Activated CD4-positive, CD25-positive, alpha-beta regulatory T cell treated with anti-CD3 and anti-CD28 coated beads, Interleukin-2, amount 50 U/mL, for 24 hours (primary cell): ENCODE measurements at places on chromosomes 7 and 10.

DNA sequence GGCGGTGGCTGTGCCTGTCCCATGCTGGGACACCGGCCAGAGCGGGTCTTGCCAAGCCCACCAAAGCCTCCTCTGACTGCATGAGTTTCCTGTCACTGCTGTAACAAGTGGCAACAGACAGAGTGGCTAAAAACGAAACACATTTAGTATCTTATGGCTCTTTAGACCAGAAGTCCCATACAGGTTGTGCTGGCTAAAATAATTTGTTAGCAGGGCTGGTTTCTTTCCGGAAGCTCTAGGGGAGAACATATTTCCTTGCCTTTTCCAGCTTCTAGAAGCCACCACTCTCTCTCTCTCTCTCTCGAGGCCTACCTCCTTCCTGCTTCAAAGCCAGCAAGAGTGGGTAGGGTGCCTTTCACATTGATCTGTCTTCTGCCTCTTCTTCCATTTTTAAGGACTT lies 171.6 kb upstream of the PLPP4 start:
- no peak for ATAC-seq

- no peak for ATAC-seq
Observed at GRCh38 chr7:295155-296154, 5.5 kb downstream of the FOXL3 start.

DNA sequence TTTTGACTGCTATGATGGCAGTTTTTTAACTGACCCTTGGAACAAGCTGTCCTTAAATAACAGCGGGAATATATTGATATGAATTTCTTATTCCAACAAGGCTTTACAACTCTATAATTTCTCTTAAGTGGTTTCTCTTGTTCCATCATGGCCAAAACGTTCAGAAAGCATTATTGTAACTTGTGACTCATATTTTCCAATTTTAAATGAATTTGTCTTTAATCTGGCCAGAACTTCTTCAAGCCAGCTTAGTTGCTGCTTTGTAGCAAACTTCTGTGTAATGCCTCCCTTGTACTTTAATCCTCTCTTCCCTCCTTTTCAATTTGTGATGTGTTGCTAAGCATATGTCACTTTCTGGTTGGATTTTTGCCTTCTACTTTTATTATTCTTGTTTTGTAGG lies 271.9 kb downstream of the KIF20B start:
- no peak for ATAC-seq

GRCh38 chr10:52440612-52441285 lies 126.7 kb downstream of the DKK1 start:
- no peak for ATAC-seq

GRCh38 chr10:108970016-108970415 lies 953.3 kb downstream of the XPNPEP1 start:
- no peak for ATAC-seq

GRCh38 chr10:129396021-129396722 lies 70.9 kb upstream of the MGMT start:
- no peak for ATAC-seq

DNA sequence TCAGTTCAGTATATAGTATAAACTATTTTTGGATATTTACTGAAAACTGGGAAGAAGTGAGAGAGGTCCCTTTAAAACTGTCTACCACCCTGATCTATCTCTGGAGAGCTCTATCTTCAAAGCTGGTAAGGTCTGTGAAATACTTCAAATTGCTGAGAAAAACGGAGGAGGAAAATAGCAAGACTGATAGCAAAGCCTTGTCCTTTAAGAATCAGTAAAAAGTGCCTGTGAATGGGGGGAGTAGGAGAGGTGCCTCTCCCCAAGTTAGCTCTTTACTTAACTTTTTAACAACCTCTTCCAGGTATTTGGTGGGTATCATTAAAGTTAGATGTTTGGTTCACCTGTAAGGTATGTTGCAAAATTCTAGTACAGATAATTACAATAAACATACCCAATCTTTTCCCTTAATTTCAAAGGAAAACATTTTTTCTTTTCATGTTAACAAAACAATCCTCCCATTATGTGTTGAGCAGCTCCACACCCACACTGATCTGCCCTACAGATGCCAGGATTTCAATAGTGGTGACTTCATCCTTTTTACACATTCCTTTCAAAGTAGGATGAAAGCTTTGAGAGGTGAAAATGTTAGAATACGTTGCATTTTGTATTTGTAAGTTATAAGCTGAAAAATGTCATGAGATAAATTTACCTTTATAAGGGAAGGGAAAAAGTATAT lies 149.2 kb downstream of the CRPPA start:
- no peak for ATAC-seq

DNA sequence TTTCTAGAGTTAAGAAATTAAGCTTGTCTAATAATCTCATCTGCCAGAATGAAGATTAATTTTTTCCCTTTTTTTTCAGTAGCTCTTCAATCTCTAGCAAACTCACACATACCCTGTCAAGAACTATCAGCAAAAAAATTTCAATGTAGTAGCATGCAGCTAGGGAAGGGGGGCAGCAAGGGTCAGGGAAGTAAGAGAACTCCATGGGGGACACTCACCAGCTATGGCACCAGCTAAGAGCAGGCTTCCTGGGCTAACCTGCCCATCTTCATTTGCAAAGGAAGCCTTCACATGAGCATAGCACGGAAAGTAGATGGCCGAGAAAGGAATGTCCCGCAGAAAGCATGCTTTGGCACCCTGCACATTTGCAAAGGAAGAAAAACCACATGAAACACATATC lies 190.4 kb downstream of the SLC25A13 start:
- ATAC-seq = no peak

- peak; percentile 49 for ATAC-seq
Observed at GRCh38 chr7:77199013-77199966, at the start of gene FGL2. TSS of gene FGL2 (minus strand) at chr7:77199819. CDS start at chr7:77199793, 26 bp downstream.

DNA sequence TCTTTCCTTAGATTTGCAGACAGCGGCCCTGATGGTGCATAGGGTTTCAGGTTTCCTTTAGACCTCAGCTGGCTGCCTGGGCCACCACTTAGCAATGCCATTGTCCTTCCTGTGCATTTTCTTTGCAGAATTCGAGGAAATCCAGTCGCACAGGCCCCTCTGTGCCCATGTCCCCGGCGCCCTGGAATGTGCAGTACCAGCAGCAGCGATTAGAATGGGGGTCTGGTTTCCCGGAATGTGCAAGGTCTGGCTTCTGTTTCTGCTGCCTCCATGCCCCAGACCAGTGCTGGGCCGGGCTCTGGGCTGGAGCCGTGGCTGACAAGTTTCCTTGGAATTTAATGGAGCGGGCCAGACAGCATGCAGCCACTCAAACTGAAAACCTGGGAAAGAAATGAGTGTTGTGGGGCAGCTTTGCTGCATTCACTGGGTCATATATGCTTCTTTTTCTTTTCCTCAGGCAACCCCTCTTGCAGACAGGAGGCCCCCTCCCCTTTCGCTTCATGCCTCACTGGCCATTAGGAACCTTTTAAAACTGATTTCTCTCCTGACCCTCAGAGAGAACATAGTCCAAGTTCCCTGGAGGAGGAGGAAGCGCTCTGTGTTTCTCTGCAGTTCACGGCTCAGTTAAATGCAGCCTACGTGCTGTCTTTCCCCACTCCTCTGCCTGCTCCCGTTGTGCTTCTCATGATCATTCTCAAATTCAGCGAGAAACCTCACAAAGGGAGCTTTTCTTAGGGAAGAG lies 14.4 kb downstream of the HTRA1 start:
- ATAC-seq = no peak

- ATAC-seq = peak; percentile 59
Observed at GRCh38 chr10:96229568-96230030, 41.8 kb downstream of the BLNK start.

DNA sequence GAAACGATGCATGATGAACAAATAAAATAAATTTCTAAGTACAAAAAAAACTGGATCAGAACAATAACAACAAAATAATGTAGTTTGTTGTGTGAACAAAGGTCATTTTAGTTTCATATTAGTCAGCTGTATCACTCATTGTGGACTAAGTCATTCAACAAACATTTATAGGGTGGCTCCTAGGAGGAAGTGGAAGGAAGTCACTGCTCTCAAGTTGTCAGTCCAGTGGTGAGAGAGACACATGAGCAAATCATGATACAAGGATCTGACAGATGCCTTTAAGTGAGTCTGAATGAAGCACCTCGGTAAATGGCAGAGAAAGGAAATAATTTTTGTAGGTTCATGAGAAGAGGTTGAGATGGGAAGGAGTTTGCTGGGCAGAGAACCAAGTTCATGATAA lies 56.8 kb downstream of the EPDR1 start:
- ATAC-seq = no peak

- no peak for ATAC-seq
Observed at GRCh38 chr10:63922468-63923284, 401.5 kb downstream of the REEP3 start.

- no peak for ATAC-seq
Observed at GRCh38 chr10:71644307-71645180, 75.0 kb downstream of the C10orf105 start.

DNA sequence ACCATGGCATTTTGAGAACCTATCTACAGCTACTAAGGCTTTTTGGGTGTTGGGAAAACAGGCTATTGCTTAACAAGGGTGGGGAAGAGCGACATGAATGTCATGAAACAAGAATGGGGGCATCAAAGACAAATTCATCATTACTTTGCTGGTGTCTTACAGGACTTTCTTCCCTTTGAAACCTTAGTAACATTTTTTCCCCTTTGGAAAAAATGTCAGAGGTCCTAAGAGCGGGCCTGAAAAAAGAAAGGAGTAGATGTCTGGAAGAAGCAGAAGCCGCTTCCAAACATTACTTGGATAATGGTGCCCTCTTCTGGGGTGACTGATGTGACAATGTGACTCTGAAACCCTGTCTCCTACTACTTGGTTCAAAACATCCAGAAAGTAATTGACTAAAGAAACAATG lies 3.8 kb upstream of the DDX50 start:
- no peak for ATAC-seq

GRCh38 chr7:142833174-142834048 lies 21.5 kb upstream of the EPHB6 start:
- peak; percentile 51 for ATAC-seq

GRCh38 chr10:27884185-27884641 lies 114.7 kb downstream of the ODAD2 start:
- ATAC-seq = no peak

GRCh38 chr7:47405921-47406800 lies 175.8 kb downstream of the TNS3 start:
- no peak for ATAC-seq

- no peak for ATAC-seq
Observed at GRCh38 chr10:71842422-71842821, 8.6 kb downstream of the PSAP start.

- ATAC-seq = no peak
Observed at GRCh38 chr10:104774234-104774633, 133.1 kb downstream of the SORCS3 start.

GRCh38 chr7:98137826-98138151 lies 31.1 kb downstream of the LMTK2 start:
- peak; percentile 19 for ATAC-seq

DNA sequence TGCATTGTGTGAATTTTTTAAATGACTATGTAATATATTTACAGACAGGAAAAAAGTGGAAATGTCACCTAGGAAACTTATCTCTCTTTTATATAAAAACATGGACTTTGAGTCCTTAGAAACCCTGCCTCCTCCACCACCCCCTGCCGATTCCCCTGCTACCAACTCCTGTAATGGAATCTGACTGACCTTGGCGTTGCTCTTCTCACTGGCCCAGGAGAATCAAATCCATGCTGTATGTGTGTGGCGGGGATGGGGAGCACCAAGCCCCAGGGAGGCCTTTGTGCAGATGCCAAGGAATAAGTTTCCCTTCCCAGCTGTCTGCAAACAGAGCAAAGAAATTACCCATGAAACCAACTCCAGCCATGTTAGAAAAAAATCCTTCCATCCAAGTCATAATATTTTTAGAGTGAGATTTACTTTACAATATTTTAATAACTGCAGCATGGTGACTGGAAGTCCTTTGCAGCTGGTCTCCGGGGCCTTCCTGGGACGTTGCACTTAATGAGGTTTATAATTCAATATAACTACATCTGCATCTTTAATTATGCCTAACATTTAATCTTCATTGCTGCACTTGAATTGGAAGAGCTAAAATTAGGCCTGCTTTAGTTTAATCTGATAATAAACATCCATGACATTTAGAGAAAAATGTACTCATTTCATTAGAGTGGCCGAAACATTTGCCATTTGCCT lies 111.4 kb upstream of the CACUL1 start:
- no peak for ATAC-seq

- ATAC-seq = no peak
Observed at GRCh38 chr7:101306307-101306706, 15.3 kb downstream of the IFT22 start.
